ENCODE measurements at places on chromosomes 11 and 22.

DNA sequence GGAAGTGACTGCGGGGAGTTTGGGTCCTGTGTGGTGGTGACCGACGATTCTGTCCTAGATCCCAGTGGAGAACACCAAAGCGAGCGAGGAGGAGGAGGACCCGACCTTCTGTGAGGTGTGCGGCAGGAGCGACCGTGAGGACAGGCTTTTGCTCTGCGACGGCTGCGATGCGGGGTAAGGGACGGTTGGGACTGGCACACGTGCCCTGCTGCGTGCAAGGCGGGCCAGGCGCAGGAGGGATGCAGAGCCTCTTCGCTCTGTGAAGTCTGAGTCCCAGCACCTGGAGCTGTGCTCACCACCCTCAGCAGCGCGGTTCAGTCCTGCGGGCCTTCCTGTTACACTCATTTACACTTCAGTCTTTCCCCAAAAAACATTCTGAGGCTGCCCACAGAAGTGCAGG lies 16.2 kb downstream of the PHRF1 start:
- no peak for DNase-seq

DNA sequence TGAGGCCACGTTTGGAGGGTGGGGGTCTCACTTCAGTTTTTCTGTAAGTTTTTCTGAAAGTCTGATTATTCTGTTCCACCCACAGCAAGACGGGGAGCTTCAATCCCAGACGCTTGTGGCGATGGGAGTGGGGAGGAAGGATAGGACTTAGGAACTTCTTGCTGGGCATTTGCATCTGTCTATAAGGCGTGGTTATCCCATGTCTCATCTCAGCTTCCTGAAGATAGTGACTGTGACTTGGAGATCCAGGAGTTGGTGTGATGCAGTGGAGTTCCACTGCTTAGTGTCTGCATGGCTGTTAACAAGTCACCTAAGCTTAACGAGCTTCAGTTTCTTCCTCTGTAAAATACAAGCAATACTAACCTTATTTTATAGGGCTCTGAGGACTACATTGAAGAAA lies 58.9 kb upstream of the BARX2 start:
- no peak for DNase-seq

DNA sequence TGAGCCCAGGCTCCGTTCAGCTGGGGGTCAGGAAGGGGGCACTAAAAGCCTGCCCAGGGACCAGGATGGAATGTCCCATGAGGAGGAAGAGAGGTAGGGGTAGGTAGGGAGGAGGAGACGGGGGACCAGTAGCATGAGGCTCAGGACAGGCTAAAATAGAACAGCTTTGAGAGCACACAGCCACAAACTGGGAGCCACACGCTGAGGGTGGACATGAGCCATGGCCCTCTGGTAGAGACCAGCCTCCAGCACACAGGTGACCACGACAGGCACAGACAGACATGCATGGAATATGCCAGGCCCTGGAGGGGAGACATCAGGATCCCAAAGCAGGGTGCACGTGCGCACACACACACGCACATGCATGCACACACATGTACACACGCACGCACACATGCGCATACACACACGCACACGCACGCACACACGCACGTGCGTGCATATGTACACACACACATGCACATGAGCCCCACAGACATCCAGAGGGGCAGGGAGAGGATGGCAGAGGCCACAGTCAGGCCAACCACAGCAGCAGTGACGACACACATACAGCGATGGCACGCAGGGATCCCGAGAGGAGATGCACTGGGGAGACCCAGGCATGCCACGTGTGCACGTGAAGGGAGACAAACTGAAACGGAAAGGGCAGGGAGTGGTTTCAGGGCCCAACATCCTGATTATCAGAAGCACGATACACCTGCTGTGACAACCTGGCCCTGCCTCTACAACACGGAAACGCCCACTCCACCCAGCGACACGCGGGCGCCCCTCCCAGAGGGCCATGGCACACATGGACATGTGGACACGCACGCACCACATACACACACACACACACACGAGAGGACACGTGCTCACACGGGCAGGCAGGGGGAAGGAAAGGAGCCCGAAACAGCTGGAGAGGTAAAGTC lies 25.7 kb downstream of the LRRC10B start:
- DNase-seq = no peak

DNA sequence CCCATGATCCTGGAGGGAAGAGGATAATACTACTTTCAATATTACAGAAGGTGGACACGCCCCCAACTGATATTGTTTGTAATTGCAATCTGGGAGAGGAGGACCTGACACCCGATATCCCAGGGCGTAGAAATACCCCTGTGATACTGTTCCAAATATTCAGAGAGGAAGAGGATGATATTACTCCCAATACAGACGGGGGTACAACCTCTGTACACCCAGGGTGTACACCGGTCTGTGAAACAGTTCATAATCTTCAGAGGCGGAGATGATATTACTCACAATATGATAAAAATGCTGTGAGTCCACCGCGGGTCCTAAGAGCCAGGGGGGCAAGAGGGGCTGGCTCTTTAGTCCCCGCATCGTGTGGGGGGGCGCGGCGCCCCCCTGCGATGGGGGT lies 57.2 kb upstream of the ALDH3B2 start:
- DNase-seq = no peak

- no peak for DNase-seq
Observed at GRCh38 chr11:78338138-78338537, 79.5 kb downstream of the GAB2 start.

- no peak for DNase-seq
Observed at GRCh38 chr22:29195118-29195963, 10.4 kb upstream of the EMID1 start.

GRCh38 chr11:126457817-126458216 lies 102.3 kb downstream of the ST3GAL4 start:
- no peak for DNase-seq

DNA sequence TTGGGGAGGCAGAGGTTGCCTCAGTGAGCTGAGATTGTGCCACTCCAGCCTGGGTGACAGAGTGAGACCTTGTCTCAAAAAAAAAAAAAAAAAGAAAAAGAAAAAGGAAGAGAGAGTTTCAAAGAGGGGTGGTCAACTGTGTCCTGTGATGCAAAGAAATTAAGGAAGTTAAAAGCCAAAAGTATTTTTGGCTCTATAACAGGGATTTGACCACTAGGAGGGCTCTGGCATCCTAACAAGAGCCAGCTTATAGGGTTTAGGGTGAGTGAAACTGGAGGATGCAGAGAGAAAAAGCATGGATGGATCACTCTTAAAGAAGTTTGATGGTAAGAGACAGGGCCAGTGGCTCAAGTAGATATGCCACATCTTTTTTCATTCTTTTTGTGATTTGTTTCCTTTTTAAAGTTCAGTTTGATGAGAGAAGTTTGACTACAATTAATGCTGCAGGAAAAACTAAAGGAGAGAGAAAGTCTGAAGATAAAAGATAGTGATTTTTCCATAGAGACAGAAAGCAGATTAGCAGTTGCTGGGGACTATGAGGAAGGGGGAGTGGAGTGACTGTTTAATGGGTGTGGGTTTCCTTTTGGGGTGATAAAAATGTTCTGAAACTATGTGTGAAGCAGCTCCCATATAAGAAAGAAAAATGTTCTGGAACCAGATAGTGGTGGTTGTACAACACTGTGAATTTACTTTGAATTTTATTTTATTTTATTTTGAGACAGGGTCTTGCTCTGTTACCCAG lies 11.1 kb upstream of the MICAL2 start:
- no peak for DNase-seq

- no peak for DNase-seq
Observed at GRCh38 chr22:32469799-32470212, 4.8 kb upstream of the FBXO7 start.

GRCh38 chr11:119100994-119101758 lies 477 bp downstream of the DPAGT1 start:
- peak; percentile 54 for DNase-seq

GRCh38 chr22:24112188-24112587 lies 69.1 kb upstream of the SUSD2 start:
- DNase-seq = no peak

- DNase-seq = no peak
Observed at GRCh38 chr11:111465400-111465799, 46.8 kb downstream of the BTG4 start.

DNA sequence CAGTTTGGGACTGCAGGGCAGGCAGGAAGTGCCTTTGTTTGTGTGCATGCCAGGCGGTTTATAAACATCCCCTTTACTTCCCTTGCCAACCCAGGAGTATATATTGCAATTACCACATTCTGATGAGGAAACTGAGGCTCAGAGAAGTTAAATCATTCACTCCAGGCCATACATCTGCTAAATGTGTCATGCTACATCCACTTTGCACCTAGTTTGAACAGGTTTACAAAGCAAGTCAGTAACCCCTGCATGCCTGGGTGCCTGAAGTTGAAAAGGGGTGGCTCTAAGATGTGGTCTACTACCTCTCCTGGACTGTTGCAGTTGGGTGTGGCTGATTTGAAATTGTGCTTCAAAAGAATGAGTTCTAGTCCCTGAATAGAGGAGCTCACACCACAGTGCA lies 23.6 kb downstream of the FLI1 start:
- no peak for DNase-seq

DNA sequence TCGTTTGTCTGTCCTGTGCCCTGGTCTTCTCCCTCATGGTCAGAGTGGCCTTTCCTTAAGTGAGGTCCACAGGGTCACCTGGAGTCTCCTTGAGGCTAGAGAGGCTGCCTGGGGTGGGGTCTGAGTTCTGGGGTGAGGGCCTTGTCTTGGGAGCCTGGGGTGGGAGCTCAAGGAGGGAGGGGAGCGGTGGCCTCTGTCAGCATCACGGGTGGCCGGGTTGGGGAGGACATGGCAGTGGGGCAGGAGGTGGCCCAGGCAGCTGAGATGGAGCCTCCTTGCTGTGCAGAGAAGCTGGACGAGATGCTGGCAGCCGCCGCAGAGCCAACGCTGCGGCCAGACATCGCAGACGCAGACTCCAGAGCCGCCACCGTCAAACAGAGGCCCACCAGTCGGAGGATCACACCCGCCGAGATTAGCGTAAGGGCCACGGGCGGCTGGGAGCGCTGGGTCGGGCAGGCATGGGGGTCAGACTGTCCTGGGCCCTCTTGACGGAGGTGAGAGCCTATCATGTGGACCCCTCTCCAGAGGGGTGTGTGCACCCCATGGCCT lies 23.3 kb upstream of the ACR start:
- DNase-seq = no peak

GRCh38 chr11:65742353-65742752 lies 21.8 kb upstream of the RNASEH2C start:
- no peak for DNase-seq

DNA sequence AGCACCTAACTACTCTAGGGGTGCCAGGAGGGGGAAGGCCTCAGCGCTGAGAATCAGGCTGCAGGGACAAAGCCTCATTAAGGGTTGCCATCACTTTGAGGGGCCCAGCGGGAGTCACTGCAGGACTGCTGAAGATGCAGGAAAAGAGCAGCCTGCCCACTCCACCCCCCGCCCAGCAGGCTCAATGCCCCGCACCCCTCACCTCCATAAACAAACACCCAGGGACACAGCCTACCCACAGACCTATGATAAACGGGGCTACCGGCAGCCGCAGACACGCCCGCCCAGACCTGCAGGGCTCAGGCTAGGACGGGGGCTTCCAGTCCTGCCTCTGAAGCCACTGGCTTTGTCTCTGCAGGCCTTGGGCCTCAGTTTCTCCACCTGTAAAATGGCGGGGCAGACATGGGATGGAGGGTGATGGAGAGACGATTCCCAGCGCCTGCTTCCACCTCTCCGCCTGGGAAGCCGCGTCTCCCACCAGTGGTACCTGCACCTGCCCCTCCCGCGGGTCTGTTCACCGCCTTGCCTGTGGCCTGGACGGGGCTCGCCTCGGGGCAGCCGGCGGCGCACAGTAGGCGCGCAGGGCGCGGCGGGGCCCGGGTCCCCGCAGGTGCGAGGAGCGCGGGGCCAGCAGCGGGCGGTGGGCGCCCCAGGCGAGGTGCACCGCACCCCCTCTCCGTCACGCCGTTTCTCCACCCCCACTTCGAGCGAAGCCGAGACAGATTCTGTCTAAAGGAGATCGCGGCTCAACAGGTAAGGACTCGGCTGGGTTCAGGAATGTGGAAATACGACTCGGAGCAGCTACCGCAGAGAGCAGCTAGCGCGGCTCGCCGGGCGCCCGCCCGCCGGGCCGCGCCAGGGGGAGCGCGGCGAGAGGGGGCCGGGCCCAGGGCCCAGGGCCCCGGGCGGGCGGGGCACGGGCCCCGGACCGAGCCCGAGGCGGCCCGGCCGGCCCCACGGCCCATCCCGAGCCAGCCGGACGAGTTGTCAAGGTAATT lies 1.5 kb downstream of the WNT7B start:
- DNase-seq = no peak

DNA sequence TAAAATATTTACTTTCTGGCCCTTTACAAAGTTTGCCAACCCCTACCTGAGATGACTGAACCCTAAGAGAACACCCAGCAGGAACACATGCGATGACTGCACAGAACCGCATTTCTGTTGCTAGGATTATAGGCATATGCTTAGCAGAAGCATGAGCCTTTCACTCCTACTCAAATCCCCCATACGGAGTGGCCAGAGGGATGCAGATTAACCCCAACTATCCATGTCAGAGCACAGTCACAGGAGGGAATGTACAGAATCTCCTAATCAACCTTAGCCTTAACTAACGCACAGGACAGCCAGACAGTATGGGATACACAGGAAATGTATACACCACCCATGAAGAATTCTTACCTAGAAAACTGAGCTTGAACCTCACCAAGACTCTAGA lies 6.2 kb downstream of the HPS4 start:
- DNase-seq = no peak

DNA sequence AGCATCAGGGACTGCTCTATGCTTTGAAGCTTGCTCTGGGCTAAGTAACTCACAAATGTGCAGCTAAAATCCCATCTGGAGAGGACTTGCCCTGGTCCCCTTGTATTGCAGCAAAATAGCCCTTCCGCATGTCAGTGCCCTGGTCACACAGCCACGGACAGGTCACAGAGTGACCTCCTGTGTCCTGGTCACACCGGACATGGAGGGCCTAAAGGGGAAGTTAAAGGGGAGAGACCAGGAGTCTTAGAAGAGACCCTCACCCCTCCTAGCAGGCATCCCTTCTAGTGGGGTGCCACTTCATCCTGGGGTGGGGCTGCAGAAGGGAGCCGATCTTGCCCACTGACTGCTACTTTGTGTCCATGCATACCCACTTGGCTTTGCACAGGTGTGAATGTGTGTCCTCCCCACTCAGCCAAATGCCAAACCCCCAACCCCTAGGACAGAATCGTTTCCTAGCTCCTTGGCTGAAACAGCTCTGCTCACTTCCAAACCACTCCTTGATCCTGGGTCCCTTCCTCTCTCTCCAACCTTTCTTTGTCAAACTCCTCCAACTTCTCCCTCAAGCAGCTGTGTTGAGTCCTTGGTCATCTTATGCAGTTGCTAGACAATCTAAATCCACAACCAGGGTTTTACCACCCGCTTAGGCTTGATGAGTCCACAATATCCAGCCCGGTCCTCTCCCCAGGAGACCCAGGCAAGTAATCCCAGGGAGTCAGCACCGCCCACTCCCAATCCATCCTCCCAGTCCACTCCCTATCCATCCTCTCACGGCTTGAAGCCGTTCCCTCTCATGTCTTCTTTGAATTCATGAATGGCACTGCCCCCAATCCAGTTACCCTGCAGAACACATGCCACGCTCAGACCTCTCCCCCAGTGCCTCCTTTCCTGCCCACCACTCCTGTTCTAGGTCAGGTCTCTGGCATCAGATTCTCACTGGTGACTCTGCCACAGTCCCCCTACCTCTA lies 3.3 kb upstream of the FXYD6 start:
- DNase-seq = no peak

All from progenitor cell of endocrine pancreas (in vitro differentiated cells).